ENCODE measurements at places on chromosomes 4 and X.
A peak's percentile ranks its signal among the peaks of the same experiment; 100 is the strongest.

DNA sequence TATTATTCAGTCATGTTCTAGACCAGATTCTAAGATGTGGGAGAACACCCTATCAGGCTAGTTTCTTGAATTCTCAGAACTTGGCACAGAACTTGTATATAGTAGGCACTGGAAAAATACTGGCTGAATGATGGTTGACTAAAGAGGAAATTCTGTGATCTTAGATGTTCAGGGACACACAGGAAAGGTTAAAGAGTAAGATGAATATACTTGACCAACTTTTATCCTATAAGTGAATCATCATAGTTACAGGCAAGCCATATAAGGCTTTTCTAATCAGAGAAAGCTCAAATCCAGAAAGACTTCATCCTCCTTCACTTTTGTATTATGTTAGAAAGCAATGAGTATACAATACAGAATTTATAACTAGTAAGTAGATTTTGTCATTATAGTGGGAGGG is 53.8 kb downstream of the SEPTIN11 start:
- DNase-seq, result no peak

DNA sequence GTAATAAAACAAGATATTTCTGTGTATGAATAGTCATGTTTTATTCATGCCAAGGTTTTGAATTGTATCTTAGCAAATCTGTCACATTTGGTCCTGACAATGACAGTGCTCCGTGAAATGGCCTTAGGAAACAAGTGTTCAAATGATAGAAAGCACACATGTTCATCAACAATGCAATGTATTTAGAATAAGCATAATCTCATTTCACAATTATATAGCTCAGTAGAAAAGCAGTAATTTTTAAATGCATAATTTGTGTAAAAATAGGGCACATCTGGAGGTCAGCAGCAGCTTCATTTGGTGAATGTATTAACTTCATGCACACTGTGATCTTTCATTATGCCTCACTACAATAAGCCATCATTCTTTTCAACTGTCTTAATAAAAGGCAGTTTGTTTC is 380.4 kb downstream of the GPM6A start:
- no peak for DNase-seq

- no peak for DNase-seq
These were observed 107.2 kb downstream of the ATP11C start for GRCh38 chrX:139825618-139826017.

GRCh38 chrX:17500145-17500579 is 125.2 kb downstream of the NHS start:
- DNase-seq, result peak; percentile 33

DNA sequence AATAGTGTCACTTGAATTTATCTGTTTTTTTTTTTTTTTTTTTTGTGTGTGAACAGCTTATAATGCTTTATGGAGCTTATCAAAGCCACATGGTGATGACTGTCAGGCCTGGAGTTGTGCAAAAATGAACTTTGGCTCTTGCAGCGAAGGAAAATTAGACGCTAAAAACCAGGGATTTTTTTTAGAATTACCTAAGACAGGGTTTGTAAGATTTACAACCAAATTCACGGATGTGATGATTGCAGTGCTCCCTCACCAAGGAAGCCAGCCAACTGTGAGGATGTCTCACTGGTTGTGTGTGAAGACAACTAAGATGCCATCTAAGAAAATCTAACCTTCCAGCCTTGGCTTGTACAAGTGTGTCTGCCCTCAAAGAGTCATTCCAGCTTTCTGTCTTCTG is 127.1 kb upstream of the SLC4A4 start:
- DNase-seq, result no peak
